Mucosa of gallbladder (tissue), 1 donor: ENCODE measurements at places on chromosomes 6 and 20.

DNA sequence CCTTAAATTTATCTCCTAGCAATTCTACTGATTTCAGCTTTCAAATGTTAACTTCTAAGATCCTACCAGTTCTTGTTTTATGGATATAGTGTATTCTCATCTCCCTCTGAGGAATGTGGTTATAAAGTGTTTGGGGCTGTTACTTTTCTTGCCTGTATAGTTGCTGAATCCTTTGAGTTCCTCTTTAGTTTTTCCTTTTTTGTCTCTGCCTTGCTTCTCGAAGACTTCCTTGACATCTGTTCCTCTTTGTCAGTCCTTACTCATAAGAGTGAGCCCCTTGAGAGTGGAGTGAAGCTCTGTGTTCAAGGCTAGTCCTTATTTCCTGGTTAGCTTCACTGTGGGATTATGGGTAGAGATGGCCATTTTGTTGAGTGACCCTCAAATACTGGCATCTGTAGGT, 84.6 kb downstream of the ELOVL4 start:
- DNase-seq: no peak

- no peak for DNase-seq
Measured at GRCh38 chr20:50694379-50695134, 3.2 kb upstream of the RIPOR3 start.

GRCh38 chr20:19259141-19259591, 46.7 kb downstream of the SLC24A3 start:
- DNase-seq: no peak

DNA sequence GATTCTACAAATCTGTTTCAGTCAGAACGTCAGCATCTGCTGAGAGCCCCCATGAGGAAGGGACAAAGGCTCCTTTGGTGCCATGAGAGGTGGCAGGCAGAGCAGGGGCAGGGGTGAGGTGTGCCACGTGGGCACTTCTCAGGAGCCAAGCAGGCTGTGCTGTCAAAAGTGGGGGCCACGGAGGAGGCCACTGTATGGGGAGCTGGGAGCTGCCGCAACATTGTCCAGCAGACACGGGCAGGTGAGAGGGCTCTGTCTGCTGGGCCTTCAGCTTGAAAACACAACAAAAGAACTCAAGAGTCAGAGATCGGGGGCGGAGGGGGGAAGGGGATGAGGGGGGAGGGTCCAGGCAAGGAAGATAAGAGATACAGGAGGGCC, 21.6 kb upstream of the FOXP4 start:
- DNase-seq: no peak

GRCh38 chr6:102759415-102759814, 1365.9 kb downstream of the GRIK2 start:
- DNase-seq: no peak

GRCh38 chr6:158253248-158253647, 59.0 kb upstream of the TULP4 start:
- DNase-seq: no peak

- no peak for DNase-seq
Measured at GRCh38 chr6:169813969-169814368, 62.5 kb downstream of the ERMARD start.

- no peak for DNase-seq
Measured at GRCh38 chr6:5468586-5468985, 207.3 kb downstream of the FARS2 start.

DNA sequence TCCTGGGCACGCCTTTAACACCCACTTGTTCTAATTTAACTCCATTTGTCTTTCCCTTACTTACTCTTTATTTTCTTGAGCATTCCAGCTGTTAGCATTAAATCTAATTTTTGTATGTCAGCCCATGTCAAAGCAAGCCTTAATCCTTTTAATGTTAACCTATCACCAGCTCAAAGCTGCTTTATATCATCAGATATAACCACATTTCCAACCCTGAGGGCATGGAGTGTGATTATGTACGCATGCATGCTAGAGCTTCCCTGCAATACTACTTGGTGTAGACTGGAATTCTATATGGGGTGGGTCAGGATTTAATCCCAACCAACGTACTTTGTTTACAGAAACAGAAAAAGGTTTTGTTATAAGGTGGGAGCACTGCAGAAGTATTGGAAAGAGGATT, 139.4 kb upstream of the HMGN3 start:
- DNase-seq: no peak

DNA sequence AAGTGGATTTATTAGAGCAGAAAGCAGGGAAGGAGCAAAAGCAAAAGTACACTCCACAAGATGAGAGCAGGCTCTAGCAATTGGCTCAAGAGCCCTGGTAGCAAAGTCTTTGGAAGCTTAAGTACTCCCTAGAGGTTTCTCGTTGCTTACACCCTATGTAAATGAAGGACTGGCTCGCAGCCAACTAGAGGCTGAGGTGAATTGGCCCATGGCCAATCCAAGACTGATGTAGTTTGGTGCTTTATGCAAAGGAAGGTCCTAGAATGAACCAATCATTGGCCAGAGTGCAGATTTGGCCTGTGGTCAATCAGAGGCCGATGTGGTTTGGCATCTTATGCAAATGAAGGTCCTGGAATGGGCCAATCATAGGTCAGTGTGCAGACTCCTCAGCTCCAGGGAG, 191.3 kb upstream of the ARID1B start:
- DNase-seq: no peak

- DNase-seq: no peak
Measured at GRCh38 chr6:169189182-169189581, 64.5 kb downstream of the THBS2 start.
